ENCODE measurements at places on chromosomes 3 and 15.

DNA sequence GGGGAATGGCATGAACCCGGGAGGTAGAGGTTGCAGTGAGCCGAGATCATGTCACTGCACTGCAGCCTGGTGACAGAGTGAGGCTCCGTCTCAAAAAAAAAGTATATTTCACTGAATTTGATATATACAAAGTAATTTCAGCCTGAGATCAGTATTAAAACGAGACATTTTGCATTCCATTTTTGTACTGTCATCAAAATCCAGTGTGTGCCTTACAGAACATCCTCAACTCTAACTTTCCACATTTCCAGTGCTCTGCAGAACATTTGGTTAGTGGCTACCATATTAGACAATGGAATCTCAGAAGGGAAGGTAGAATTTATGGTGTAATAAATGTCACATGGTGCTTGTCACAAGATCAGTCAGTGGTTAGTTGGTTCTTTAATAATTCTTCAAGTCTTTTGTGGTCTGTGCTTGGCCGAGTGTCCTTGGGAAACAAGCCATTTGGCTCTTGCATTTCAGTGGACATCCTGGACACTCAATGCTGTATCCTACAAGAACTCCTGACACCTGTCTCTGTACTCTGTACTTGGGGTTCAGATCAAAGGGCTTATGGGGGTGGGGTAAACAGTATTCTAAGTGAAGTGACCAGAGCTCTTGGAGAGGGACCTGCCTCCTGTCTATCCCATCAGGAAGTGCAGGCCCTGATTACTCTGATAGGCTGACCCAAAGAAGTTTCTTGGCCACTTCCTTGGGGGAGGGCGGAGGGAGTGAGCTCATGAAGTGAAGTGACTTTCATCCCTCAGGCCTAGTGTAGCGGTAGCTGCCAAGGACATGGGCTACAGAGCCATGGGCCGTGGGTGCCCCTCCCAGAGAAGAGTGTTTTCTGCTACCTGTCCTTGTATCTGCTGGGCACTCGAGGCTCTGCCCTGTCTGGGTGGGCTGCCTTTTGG, 3.7 kb downstream of the ACVR2B start:
- peak; percentile 6 for DNase-seq

DNA sequence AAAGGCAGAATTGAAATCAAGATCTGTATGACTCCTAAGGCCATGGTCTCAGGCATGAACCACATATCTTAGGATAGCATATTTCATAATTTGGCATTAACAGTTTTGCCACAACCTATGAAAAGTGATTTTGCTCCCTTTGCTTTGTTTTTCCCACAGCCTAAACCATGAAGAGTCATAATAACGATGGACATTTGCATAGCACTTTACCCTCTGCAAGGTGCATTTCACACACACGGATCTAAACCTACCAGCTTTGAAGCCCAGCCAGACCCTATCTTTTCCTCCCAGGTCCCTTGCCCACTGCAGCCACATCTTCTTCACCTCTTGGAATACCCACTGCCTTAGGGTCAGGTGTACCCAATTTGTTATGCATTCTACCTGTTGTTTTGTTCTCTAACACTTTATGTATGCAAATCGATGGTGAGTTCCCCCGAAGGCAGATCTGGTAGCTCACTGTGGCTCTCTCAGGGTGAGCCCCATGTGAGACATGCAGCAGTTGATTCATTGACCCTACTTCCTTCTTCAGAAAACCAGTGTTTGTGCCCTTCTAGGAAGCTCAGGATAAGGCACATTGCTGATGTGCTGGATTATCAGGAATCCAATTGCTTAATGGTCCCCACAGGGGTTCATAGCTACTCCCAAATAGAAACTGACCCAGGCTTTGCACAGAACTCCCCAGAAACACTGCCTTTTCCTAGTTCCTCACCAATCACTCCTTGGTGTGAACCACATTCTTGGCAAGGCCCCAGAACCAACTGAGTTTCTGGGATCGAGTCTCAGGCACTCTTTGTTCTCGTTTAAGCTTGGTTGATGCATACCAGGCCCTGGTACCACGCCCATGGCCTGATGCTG, 8.7 kb downstream of the ARHGAP31 start:
- DNase-seq, result no peak

DNA sequence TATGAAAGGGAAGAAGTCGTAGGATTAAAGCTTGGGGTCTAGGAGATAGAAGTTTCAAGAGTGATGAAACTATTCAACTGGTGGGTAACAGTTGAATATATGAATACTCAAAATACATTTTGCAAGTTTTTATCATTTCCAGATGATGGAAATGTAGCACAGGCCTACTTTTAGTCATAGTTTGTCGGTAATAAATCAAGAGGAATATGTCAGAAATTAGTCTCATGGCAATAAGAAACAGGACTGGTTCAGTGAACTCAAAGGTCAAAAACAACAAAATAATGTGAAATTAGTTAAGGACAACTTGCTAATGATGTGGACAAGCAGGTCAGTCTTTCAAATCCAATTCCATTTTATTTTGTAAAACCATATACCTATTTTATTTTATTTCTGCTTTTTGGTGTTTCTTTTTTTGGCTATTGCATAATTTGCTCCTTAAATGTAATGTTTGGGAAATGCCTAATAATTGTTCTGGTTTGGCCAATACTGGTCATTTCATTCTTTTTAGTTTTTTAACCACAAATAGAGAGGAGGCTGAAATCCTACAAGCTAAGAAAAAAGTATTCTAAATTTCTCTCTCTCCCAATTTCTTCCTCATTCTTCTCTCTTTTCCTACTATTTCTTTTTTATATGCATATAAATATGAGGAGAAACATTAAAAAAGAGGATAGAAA, 195.2 kb upstream of the ARHGEF26 start:
- DNase-seq, result no peak

GRCh38 chr3:74134831-74135230, 479.6 kb downstream of the CNTN3 start:
- no peak for DNase-seq

- DNase-seq, result no peak
Measured at GRCh38 chr3:99536555-99537314, 101.7 kb upstream of the COL8A1 start.

DNA sequence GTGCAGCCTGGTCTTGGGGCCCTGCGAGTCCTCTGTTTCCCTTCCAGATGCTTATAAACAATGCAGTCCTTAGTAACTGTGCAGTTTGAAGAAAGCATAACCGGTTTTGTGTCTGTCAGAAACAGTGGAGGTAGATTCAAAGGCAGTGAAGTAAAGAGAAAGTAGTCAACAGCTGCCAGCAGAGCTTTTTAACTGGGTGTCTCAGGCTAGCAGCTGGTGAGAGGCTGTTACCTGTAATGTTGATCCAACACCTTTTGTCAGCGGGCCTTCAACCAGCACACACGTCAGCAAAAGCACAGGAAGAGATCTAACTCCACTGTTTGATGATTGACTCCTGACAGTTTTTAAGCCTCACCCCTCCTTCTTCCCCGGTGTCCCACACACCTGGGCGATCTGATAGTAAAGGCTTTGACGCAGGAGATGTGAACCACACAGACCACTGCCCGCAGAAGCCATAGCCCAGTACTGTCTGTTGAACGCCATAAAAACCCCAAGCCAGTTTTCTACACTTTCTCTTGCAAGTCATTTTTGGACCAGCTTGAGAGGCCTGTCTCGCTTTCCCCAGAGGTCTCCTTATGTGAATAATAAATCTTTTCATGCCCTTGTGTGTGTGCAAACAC, 178.0 kb downstream of the FMN1 start:
- DNase-seq, result no peak

All from GM20000 (cell line).